H9 (cell line): ENCODE measurements at places on chromosomes 1 and 21. TPM values are rescaled to one million over a fixed set of nuclear protein-coding genes. Genes with fewer than 3 reads are reported as not detected.

GRCh38 chr1:160367934-160368923 lies 1.4 kb downstream of the NHLH1 start:
- no peak overlapping the region for H3K4me3 ChIP-seq
- no peak overlapping the region for H3K27ac ChIP-seq
- DNase-seq, result no peak
- peaks cover 2% of the 10 kb centered on the region; the same call in 1 of the 3 replicates for H3K36me3 ChIP-seq
- no peaks in the 10 kb centered on the region for H3K4me1 ChIP-seq

- peaks cover 5% of the 10 kb centered on the region; the same call in 1 of the 2 replicates for H3K27me3 ChIP-seq
- peak overlapping the region; percentile 93 for H3K4me3 ChIP-seq
- no peak overlapping the region for H3K27ac ChIP-seq
- H3K4me1 ChIP-seq, result peaks cover 6% of the 10 kb centered on the region
- DNase-seq, result no peak
Measured at GRCh38 chr1:230067871-230068620, 1.0 kb downstream of the GALNT2 start.

GRCh38 chr1:5464366-5464765 lies 527.9 kb downstream of the NPHP4 start:
- H3K4me3 ChIP-seq, result no peak overlapping the region
- H3K36me3 ChIP-seq, result no peaks in the 10 kb centered on the region
- no peaks in the 10 kb centered on the region for H3K4me1 ChIP-seq
- no peak for DNase-seq

DNA sequence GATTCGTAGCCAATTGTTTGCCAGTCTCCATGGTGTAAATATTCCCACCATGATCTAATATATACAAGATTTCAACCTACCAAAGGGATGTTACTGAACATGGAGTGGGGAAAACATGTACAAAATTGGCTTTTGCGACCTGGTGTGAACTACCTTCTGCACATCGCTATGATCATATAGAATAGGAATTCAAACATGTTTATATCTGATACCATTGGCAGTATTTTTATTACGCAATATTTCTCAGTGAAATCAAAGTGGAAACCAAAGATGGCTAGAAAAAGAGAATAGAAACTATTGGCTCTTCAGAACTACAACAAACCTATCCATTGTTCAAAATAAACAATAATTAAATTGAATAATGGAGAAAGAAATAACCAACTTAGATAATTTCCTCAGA lies 285.1 kb downstream of the TPR start:
- no peak for DNase-seq
- H3K27ac ChIP-seq, result no peak overlapping the region
- H3K27me3 ChIP-seq, result no peaks in the 10 kb centered on the region
- H3K4me1 ChIP-seq, result no peaks in the 10 kb centered on the region; the same call in 1 of the 2 replicates

- H3K4me1 ChIP-seq, result no peaks in the 10 kb centered on the region
- H3K27ac ChIP-seq, result no peak overlapping the region
- H3K27me3 ChIP-seq, result no peaks in the 10 kb centered on the region
- no peaks in the 10 kb centered on the region for H3K36me3 ChIP-seq
- H3K4me3 ChIP-seq, result no peak overlapping the region
Measured at GRCh38 chr1:201053155-201053860, 29.8 kb upstream of the KIF21B start.

DNA sequence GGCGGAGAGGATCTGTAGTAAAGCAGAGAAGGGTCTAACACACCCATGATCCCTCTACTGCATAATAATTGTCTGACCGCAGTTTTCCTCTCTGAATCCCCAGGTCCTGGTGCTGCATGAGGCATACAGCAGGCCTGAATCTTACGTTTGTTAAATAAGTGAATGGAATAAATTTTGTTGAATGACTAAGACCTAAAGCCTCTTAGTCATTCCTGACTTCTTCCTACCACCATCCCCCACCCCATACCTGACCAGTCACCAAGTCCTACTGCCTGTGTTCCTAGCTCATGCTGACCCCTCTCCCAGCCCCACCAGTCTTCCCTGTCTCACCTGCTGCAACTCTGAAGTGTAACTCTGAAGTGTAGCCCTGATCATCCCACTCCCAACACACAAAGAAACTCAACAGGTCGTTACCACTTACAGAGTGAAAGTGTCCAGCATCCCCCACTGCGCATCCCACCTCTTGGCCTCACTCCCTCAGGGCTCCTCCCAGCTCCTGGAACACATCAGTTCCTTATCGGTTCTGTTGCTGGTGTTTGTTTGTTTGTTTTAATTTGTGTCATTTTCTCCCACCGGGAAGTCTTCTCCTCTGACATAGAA lies 9.7 kb downstream of the GJA5 start:
- DNase-seq, result no peak
- H3K36me3 ChIP-seq, result no peaks in the 10 kb centered on the region
- H3K4me3 ChIP-seq, result no peak overlapping the region
- no peaks in the 10 kb centered on the region for H3K4me1 ChIP-seq
- H3K27me3 ChIP-seq, result no peaks in the 10 kb centered on the region

GRCh38 chr1:6770751-6771440 lies 14.4 kb upstream of the CAMTA1 start:
- no peaks in the 10 kb centered on the region for H3K27me3 ChIP-seq
- H3K4me1 ChIP-seq, result no peaks in the 10 kb centered on the region; the same call in 1 of the 2 replicates
- peak; percentile 63 for DNase-seq
- no peak overlapping the region for H3K27ac ChIP-seq
- H3K36me3 ChIP-seq, result no peaks in the 10 kb centered on the region

DNA sequence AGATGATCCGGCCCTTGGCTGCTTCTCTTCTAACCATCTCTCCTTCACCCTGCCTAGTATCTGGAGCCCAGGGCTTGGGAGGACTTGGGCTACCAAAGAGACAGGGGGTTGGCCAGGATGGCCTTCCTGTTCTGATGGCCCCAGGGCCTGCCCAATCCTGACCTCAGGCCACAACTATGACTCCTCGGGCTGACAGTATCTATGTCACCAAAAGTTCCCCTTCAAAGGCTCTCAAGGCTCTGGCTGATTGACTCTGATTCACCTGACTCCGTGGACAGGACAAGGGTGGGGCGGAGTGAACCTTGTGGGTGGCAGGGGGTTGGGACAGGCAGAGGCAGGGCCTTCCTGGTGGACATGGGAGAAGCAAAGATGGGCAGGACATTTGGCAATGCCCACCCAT lies 12.7 kb downstream of the MEF2D start:
- no peak overlapping the region for H3K27ac ChIP-seq
- no peaks in the 10 kb centered on the region for H3K27me3 ChIP-seq
- H3K36me3 ChIP-seq, result no peaks in the 10 kb centered on the region; the same call in 2 of the 3 replicates
- H3K4me1 ChIP-seq, result peaks cover 19% of the 10 kb centered on the region
- H3K4me3 ChIP-seq, result no peak overlapping the region

DNA sequence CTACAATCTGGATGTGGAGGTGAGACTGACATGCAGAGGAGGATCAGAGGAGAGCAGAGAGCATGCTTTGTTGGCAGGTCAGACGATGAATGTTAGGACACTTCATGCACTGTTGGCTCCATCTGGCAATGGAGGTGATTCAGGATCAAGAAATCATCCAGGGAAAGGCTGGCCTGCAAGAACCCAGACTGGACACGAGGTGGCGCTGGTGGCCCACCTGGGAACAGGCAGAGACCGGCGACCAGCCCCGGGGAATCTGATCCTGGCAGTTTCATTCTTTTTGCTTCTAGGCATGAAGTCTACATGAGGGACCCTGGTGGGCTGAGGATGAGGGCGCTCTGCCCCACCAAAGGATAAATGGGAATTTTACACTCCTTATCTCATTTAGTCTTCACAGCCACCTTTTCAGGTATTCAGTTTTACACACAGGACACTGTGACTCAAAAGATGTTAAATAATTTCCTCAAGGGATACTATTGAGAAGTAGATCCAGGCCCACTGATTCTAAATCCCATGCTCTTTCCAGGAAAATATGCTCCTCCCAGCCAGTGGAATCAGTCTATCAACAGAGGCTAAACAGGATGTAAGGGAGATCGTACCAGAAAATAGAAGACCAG lies 26.2 kb upstream of the SCMH1 start:
- H3K27ac ChIP-seq, result no peak overlapping the region
- H3K4me3 ChIP-seq, result no peak overlapping the region
- peak; percentile 83 for DNase-seq
- H3K27me3 ChIP-seq, result no peaks in the 10 kb centered on the region
- H3K4me1 ChIP-seq, result no peaks in the 10 kb centered on the region

DNA sequence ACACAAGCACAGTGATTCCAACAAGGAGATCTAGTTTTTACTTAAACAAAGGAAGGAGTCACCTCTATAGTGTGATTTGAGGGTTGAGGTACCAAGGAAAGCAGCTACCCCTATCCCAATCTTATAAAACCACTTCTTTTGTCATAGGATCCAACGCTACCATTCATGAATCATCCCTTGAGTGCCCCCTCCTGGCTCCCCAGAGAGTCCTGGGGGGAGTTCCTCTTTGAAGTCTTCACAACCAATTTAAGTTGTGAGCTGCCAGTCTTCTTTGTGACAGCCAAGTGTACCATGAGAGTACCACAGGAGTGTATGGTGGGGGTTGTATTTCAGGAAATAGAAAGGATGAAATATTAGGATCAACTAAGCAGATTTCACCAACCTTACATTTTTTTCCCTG lies 39.1 kb upstream of the NHLH2 start:
- peak; percentile 41 for DNase-seq
- peaks cover 3% of the 10 kb centered on the region; the same call in 1 of the 2 replicates for H3K4me1 ChIP-seq
- no peak overlapping the region for H3K4me3 ChIP-seq
- no peaks in the 10 kb centered on the region for H3K36me3 ChIP-seq

DNA sequence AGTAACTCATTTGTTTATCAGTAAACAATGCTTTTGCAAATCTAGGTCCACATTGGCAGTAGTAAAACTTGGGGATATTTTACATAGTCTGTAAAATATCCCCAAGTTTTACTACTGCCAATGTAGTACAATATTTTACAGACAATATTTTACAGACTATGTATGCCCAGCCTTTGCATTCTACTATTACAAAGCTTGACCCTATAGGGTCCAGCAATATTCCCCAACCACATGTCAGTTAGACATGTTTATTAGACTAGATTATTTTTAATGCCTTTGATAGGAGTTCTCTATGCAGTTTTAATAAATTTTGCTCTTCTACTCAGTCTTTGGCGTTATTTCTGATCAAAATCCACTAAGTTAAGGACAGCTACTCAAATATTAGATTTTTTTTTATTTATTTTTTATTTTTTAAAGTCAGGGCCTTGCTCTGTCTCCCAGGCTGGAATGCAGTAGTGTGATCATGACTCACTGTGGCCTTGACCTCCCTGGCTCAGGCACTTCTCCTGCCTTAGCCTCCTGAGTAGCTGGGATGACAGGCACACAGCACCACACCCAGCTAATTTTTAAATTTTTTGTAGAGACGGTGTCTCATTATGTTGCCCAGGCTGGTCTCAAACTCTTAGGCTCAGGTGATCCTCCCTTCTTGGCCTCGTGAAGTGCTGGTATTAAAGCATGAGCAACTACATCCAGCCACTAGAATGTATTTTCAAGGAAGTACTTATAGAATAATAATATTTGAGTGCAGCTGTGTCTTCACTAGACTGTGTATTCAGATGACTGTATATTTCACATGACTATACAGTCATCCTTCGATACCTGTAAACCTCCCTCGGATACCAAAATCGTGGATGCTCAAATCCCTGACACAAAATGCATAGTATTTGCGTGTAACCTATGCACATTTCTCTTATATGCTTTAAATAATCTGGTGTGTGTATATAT lies 19.8 kb downstream of the MIER1 start:
- DNase-seq, result no peak
- H3K4me3 ChIP-seq, result no peak overlapping the region
- H3K4me1 ChIP-seq, result no peaks in the 10 kb centered on the region
- H3K27ac ChIP-seq, result no peak overlapping the region

- H3K36me3 ChIP-seq, result no peaks in the 10 kb centered on the region
- no peak overlapping the region for H3K27ac ChIP-seq
- no peak overlapping the region; the same call in 1 of the 2 replicates for H3K4me3 ChIP-seq
- H3K27me3 ChIP-seq, result no peaks in the 10 kb centered on the region
Measured at GRCh38 chr1:248838357-248839167, 538 bp downstream of the ZNF672 start.

DNA sequence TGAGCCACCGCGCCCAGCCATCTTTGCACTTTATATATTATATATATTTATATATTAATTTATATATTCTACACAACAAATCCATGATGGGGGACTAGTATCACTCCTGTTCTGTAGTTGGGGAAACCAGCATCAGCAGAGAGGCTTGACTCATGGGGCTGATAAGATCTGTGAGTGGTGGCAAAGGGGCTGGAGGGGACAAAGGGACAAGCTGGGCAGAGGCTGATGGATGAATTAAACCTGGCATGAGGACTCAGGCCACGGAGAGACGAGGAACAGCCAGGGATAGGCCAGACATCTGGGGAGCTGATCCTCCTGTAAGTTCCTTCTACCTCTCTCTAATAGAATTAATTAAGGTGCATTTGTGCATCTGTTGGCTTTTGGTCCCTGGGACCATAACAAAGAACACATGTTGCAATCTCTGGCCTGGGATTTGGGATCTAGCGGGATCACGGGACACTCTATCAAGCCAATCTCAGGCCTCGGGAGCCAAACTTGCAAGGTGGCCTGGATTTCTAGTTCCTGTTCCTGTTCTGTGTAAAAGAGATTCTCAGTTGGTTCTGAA lies 7.6 kb downstream of the CNR2 start:
- no peak overlapping the region; the same call in 2 of the 3 replicates for H3K4me3 ChIP-seq
- peaks cover 8% of the 10 kb centered on the region; the same call in 1 of the 2 replicates for H3K27me3 ChIP-seq
- no peaks in the 10 kb centered on the region for H3K36me3 ChIP-seq
- peaks cover 6% of the 10 kb centered on the region; the same call in 1 of the 2 replicates for H3K4me1 ChIP-seq
- DNase-seq, result no peak

DNA sequence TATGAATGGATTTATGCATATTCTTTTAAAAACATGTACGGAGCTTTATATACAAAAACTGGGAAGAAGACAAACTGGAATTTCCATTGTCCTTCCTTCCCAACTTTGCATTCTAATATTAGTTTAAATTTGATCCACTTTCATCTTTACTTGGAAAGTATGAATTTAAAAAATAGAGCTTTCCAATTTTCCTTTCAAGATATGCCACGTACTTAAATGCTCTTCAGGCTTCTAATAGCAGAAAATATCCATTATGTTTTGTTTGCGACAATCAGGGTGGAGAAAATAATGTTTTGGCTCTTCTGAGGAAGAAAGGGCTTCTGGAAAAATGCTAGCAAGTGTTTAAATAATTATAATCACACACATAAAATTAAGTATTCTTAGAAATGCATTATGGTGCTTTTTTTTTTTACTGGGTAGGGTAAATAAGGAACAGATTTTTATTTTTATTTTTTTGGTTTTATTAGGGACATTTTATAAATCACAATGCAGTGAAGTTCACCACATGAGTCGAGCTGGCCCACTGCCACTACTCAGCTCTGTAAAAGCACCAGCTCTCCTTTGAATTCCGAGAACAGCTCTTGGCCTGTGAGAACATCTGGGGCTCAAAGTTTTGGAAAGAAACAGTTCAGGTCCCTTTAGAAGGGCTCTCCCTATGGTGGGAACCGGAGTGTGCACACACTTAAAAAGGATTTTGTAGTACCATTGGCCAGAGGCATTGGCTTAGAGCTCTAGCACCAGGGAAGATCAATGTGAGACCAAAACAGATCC lies 287.4 kb upstream of the LYPLAL1 start:
- no peak overlapping the region for H3K27ac ChIP-seq
- H3K4me1 ChIP-seq, result no peaks in the 10 kb centered on the region
- no peak overlapping the region for H3K4me3 ChIP-seq
- no peaks in the 10 kb centered on the region; the same call in 2 of the 3 replicates for H3K36me3 ChIP-seq

SMIM1 gene
- 5.3 and 7.3 TPM in 2 replicates for total RNA-seq

KIF2C gene
- total RNA-seq, result 71.6 and 73.1 TPM in 2 replicates

GJA8 gene
- total RNA-seq, result not detected in 2 replicates

HSD3B2 gene
- not detected in 2 replicates for total RNA-seq

TRMT13 gene
- 19.4 and 21.6 TPM in 2 replicates for total RNA-seq

C1orf116 gene
- total RNA-seq, result 0.48 and 0.55 TPM in 2 replicates

KCNH1 gene
- total RNA-seq, result 0.04 and 0.11 TPM in 2 replicates

CBR1 gene
- total RNA-seq, result 5.7 and 7.1 TPM in 2 replicates

CRABP2 gene
- 180 and 184 TPM in 2 replicates for total RNA-seq

C4BPA gene
- total RNA-seq, result not detected in 2 replicates

SPRR4 gene
- not detected in 2 replicates for total RNA-seq

NHLH1 gene
- 1.3 and 1.5 TPM in 2 replicates for total RNA-seq
